ENCODE measurements at places on chromosomes 4 and X. TPM values are rescaled to one million over a fixed set of nuclear protein-coding genes. Genes with fewer than 3 reads are reported as not detected.

Gene FAM184B
- 0.05 TPM for total RNA-seq

Gene AMBN
- 0.19 TPM for total RNA-seq

Gene TSPAN7
- 6.3 TPM for total RNA-seq

Gene F8
- total RNA-seq: 2.9 TPM

Gene MID1
- 1.4 TPM for total RNA-seq

GRCh38 chr4:86279293-86279960 lies 80.4 kb downstream of the MAPK10 start:
- no peak for DNase-seq
- H3K27me3 ChIP-seq: no peaks in the 10 kb centered on the region
- no peak overlapping the region for H3K4me3 ChIP-seq
- H3K4me1 ChIP-seq: no peaks in the 10 kb centered on the region
- H3K36me3 ChIP-seq: no peaks in the 10 kb centered on the region
- no peak overlapping the region for H3K27ac ChIP-seq

DNA sequence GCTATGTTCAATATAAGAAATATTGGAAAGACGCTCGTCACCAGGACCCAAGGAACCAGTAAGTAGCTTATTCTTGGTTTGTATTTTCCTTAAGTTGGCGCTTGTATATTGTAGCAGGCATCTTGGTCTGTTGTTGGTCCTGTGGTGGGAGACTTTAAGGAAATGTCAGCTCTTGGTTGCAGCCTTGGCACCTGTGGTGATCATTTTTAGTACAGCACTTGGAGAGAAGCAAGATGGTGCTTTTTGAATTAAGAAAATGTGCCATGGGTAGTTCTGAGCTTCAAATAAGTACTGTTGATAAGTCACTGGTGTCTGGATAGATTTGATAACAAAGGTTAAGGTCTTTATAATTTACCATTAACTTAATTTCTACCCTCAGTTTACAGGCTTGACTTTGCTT lies 1.1 kb downstream of the RPS3A start:
- H3K27me3 ChIP-seq: no peaks in the 10 kb centered on the region
- peaks cover 3% of the 10 kb centered on the region for H3K4me1 ChIP-seq
- H3K4me3 ChIP-seq: peak overlapping the region; percentile 69
- no peak overlapping the region for H3K27ac ChIP-seq

DNA sequence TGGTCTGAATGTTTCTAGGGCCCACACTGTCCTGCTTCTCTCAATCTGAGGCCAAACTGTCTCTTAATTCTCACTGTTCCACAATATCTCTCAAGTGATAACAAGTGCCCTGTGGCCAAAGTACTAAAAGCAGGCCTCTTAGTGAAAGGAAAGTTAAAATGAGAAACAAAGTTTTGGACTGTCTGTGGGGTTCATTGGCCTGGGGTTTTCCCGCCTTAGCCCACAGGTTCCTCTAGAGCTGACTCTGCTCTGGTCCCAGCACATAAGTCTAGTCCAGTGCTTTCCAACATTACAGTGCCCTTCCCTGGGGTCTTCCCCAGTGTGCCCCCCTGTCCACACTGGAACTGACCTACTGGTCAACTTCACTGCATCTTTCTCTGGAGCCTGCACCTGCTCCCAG lies 6.3 kb downstream of the MAGEB1 start:
- DNase-seq: no peak
- H3K27ac ChIP-seq: no peak overlapping the region
- no peaks in the 10 kb centered on the region for H3K36me3 ChIP-seq
- H3K4me1 ChIP-seq: no peaks in the 10 kb centered on the region

DNA sequence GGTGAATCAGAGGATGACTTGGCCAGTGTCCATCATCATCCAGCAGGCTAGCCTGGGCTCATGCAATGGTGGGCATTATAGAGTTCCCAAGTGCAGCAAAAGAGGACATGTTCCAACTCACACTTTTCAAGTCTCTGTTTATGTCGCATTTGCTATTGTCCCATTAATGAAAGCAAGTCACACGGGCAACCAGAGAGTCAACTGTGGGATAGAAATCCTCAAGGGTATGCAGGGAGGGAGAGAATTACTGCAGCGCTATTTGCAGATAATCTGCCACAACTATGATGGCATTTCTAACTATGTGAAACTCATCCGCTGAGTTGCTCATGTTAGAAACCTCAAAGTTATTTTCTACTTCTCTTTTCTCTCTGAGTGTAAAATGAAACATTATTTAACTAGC lies 78.5 kb upstream of the TAB3 start:
- no peak for DNase-seq
- no peaks in the 10 kb centered on the region for H3K27me3 ChIP-seq
- no peak overlapping the region for H3K27ac ChIP-seq
- H3K4me1 ChIP-seq: no peaks in the 10 kb centered on the region
- no peaks in the 10 kb centered on the region for H3K36me3 ChIP-seq

- no peak for DNase-seq
- no peak overlapping the region for H3K4me3 ChIP-seq
- H3K4me1 ChIP-seq: no peaks in the 10 kb centered on the region
- no peaks in the 10 kb centered on the region for H3K36me3 ChIP-seq
- H3K27ac ChIP-seq: no peak overlapping the region
These were observed 23.3 kb upstream of the COQ2 start for GRCh38 chr4:83307920-83308319.
